GM23338 (cell line): ENCODE measurements at places on chromosomes 3 and 15. TPM values are rescaled to one million over a fixed set of nuclear protein-coding genes. Genes with fewer than 3 reads are reported as not detected.

DNA sequence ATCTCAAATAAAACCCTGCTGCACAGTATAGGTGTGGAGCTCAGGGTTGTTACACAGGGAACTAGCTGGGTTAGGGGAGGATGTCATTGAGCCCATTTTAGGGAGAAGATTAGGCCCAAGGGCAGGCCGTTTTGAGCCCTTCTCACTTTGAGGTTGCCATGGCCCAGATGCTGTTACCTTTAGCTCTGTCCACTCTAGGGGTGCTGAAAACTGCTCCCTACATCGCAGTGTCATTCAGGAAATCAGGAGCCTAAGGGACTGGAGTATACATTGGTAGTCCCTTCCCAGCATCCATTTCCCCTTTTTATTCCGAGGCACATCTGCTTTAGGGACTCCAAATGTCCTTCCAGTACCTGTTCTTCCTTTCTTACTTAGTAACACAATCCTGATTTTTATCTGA lies 79.0 kb upstream of the SELENOK start:
- H3K27ac ChIP-seq = no peak overlapping the region
- no peaks in the 10 kb centered on the region for H3K36me3 ChIP-seq
- no peaks in the 10 kb centered on the region for H3K4me1 ChIP-seq
- no peaks in the 10 kb centered on the region for H3K27me3 ChIP-seq
- DNase-seq = peak; percentile 65

GOLGA6L10 gene
- total RNA-seq = 0.07 TPM in 1 of 2 replicates, not detected in the other

DNA sequence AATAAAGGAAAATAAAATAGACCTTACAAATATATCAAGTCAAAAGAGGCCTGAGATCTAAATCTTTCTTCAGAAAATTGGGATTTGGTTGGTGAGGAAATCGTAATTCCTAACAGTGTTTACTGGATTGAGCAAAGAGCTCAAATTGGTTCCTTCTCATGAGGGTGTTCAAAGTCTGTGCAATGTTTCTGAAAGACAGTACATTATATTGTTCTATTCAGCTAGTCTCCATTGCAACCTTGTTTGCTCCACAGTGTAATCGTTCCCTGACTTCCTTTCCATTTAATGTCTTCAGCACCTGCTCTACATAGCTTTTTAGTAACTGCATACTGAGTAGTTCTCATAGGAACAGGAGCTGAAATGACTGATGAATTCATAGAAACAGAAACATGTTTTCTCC lies 326.8 kb downstream of the SUCLG2 start:
- no peaks in the 10 kb centered on the region for H3K4me1 ChIP-seq
- DNase-seq = no peak
- H3K27ac ChIP-seq = no peak overlapping the region
- H3K36me3 ChIP-seq = no peaks in the 10 kb centered on the region
- H3K27me3 ChIP-seq = no peaks in the 10 kb centered on the region

- H3K36me3 ChIP-seq = no peaks in the 10 kb centered on the region
- H3K4me1 ChIP-seq = peaks cover 17% of the 10 kb centered on the region
- no peak overlapping the region for H3K27ac ChIP-seq
- no peaks in the 10 kb centered on the region for H3K27me3 ChIP-seq
- DNase-seq = no peak
Observed at GRCh38 chr3:46614431-46614830, 2.1 kb downstream of the FAM240A start.

PLA1A gene
- not detected in 2 replicates for total RNA-seq

GRCh38 chr15:60928210-60928609 lies 300.9 kb downstream of the RORA start:
- DNase-seq = peak; percentile 51
- H3K4me1 ChIP-seq = peaks cover 9% of the 10 kb centered on the region; the same call in 1 of the 2 replicates
- H3K4me3 ChIP-seq = no peak overlapping the region
- H3K27me3 ChIP-seq = no peaks in the 10 kb centered on the region
- no peaks in the 10 kb centered on the region for H3K36me3 ChIP-seq
- no peak overlapping the region for H3K27ac ChIP-seq

GPR176 gene
- 226 and 248 TPM in 2 replicates for total RNA-seq

GRCh38 chr15:84748274-84749110 lies at the start of gene ZNF592:
ZNF592 (plus strand) TSS chr15:84748592; CDS start chr15:84782676, 34,084 bp downstream.
- peaks cover 25% of the 10 kb centered on the region for H3K4me1 ChIP-seq
- H3K27ac ChIP-seq = peak within 1 kb of the TSS; percentile 99
- no peaks in the 10 kb centered on the region for H3K36me3 ChIP-seq
- H3K4me3 ChIP-seq = peak within 1 kb of the TSS; percentile 94
- DNase-seq = peak; percentile 72
- no peaks in the 10 kb centered on the region for H3K27me3 ChIP-seq

- H3K27ac ChIP-seq = no peak overlapping the region
- H3K36me3 ChIP-seq = no peaks in the 10 kb centered on the region
- H3K27me3 ChIP-seq = no peaks in the 10 kb centered on the region
- DNase-seq = peak; percentile 67
Observed at GRCh38 chr15:94412979-94413746, 181.8 kb downstream of the MCTP2 start.

- H3K36me3 ChIP-seq = no peaks in the 10 kb centered on the region
- H3K4me1 ChIP-seq = no peaks in the 10 kb centered on the region
- H3K27me3 ChIP-seq = no peaks in the 10 kb centered on the region
- no peak for DNase-seq
- H3K4me3 ChIP-seq = no peak overlapping the region
- H3K27ac ChIP-seq = no peak overlapping the region
Observed at GRCh38 chr15:70494517-70494851, 268.9 kb downstream of the UACA start.

DNA sequence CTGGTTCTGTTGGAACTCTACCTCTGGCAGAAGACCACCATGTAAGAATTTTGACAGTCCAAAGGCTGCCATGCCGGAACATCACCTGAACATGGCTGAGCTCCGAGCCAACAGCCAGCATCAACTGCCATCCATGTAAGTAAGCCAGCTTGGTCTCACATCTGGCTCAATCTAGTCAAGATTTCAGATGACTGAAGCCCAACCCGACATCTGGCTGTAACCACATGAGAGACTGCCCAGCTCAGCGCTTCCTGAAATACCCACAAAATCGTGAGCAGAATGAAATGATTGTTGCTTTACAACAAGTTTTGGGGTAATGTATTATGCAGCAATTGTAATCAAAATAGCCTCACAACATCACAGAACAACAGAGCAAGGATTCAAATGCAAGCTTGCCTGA lies 32.9 kb downstream of the GHSR start:
- H3K36me3 ChIP-seq = no peaks in the 10 kb centered on the region
- no peaks in the 10 kb centered on the region for H3K4me1 ChIP-seq
- DNase-seq = no peak
- H3K4me3 ChIP-seq = no peak overlapping the region
- H3K27ac ChIP-seq = no peak overlapping the region

KLHL6 gene
- 0.12 TPM in 1 of 2 replicates, not detected in the other for total RNA-seq

DNA sequence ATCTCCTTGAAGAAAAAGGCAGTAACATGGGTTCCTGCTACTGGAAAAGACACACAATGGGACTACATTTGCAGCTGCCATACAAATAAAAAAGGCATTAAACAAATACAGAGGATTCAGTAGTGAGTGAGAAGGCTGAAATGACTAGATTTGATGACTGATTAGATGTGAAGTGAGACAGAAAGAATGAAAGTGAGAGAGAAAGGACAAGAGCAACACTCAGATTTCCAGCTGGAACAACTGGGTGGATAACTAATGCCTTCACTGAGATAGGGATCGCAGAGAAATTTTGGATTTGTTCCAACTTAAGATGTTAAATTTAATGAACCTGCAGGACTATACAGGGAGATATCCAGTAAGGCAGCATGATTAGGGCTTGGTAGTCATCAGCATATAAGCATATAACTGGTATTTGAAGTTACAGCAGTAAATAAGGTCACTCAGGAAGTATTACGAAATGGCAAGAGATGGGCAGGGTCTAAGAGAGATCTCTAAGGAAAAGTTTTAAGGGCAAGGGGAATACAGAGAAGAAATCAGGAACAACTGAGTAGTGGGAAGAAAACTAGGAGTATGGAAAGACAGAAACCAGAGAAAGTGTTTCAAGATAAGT lies 8.2 kb downstream of the OSBPL11 start:
- no peak overlapping the region for H3K27ac ChIP-seq
- no peaks in the 10 kb centered on the region for H3K27me3 ChIP-seq
- H3K4me1 ChIP-seq = no peaks in the 10 kb centered on the region

DNA sequence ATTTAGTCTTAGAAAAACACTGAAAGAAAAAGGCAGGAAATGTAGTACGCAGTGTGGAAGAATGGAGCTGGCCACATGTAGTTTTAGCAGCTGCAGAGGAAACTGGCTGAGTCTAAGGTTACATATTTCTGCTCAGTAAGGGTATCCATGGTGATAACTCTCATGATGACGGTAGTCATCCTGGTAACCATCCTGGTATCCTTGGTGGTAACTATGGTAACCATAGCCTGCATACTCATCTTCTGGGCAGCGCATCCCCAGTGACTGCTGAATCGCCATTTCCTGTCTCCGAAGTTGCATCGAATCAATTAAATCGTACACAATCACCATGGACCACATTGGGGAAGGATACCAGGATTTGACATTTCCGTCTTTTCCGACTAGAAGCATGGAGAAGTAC lies 35.7 kb downstream of the CCDC80 start:
- DNase-seq = peak; percentile 55
- no peak overlapping the region for H3K27ac ChIP-seq
- H3K4me3 ChIP-seq = no peak overlapping the region
- no peaks in the 10 kb centered on the region for H3K36me3 ChIP-seq

OSTN gene
- total RNA-seq = not detected in 2 replicates

CYP1A1 gene
- total RNA-seq = 0.50 and 1.4 TPM in 2 replicates

DNA sequence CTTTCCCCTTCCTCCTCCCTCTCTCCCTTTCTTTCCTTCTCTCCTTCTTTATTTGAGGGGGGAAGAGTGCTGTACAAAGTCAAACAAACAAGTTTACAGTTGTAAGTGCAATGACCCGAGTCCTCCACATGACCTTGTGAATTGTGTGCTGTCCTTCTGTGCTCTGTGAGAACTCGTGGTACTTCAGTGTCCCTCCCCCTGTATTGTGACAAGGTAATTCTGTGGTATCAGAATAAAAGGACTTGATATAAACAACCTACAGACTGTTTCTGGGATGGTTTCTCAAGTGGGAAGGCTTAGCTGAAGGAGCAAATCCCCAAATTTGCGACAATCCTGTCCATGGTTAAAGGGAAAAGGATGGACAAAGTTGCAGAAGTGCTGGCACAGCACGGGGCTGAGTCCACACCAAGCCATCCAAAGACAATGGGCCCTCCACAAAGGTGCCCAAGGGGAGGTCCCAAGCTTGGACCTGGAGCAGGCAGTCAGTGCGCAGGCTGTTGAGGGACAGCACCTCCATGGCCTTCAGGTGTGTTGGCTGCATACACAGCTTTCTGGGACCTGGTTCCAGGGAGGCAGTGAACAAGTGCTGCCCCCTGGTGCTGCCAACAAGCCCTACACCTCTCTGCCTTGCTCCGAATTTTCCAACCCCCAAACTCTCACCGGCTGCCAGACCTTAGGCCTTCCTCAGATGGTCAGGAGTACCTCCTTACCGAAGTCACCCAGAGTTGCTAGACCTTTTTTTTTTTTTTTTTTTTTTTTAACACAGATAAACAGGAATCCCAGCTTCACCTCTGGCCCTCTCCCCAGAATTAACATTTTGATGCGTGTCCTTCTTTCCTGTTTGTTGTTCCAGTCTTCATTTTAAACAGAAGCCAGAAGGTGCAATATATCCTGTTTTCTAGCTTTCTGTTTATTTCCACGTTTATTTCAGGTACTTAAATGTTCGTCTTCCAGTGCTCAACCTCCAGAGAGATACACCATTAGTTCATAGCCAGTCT lies 2.6 kb upstream of the APEH start:
- DNase-seq = peak; percentile 94
- H3K36me3 ChIP-seq = no peaks in the 10 kb centered on the region
- peak overlapping the region; percentile 69 for H3K27ac ChIP-seq
- H3K4me3 ChIP-seq = no peak overlapping the region

DNA sequence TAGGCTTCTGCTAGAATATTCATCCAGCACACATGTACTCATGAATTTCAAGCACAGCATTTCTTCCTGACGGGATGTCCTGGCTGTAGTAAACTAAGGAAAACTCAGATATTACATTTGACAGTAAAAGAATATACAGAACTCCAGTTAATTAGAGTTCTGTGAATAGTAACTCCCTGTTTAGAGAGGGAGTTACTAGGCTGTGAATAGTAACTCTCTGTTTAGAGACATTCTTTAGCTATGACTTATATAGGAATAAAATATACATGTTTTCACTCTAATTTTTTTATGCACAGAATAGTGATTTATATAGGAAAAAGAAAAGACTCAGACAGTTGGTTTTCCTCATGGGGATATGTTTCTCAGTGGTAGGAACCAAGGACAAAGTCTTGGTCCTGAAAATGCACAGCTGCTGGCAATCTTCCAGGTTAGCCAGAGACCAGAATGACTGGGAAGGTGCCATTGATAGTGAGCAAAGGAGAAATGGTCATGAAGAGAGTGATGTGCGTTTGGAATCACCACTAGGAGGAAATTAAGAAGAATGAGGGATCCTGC lies 480.7 kb upstream of the THBS1 start:
- no peak overlapping the region for H3K4me3 ChIP-seq
- H3K27ac ChIP-seq = no peak overlapping the region
- no peaks in the 10 kb centered on the region for H3K27me3 ChIP-seq
- DNase-seq = no peak
- H3K36me3 ChIP-seq = no peaks in the 10 kb centered on the region
- H3K4me1 ChIP-seq = peaks cover 17% of the 10 kb centered on the region

DNA sequence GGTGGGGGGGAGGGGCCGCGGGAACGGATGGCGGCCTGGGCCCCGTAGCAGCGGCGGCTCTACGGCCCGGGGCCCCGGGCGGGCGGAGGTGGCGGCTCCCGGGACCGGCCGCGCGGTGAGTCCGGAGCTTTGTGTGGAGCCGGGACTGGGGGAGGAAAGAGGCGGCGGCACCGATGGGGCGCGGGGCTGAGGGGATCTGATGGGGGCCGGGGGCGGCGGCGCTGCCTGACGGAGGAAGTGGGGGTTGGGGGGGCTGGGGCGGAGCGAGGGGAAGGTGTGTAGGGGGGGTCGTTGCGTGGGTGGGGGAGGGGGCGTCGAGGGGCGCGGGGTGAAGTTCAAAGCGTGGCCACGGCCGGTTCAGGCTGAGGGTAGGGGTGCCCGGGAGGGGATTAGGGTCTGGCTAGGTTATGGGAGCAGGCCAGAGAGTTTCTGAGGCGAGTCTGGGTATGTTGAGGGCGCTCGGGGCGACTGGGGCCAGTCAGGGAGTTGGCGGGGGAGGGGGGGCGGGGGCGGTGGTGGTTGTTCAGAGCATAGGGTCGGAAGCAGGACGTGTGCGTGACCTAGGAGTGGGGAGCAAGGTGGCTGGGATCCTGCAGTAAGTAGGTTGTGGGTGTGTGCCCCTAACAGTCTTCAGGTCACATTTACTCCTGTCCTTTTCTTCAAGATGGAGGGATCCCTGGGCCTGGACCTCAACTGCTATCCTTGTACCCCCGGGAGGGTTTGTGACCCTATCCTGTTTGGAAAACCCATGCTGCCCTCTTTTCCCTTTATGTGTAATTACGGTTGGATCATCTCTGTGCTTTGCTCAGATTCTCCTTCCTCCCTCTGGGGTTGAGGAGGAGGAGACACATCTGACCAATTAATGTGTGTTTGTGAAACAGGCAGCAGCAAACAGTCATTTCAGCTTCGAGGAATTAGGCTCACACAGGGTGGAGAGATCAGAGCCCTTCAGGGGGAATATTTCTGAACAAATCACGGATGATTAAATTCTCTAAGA lies 644 bp downstream of the ZNF609 start:
- H3K4me1 ChIP-seq = peaks cover 47% of the 10 kb centered on the region
- H3K27me3 ChIP-seq = no peaks in the 10 kb centered on the region
- DNase-seq = peak; percentile 65
- peak overlapping the region; percentile 95 for H3K27ac ChIP-seq
- H3K4me3 ChIP-seq = peak overlapping the region; percentile 84

IGDCC3 gene
- total RNA-seq = 26.3 and 30.7 TPM in 2 replicates

UBAP1L gene
- 1.4 and 1.5 TPM in 2 replicates for total RNA-seq
